ENCODE measurements at places on chromosomes 12 and 14. TPM values are rescaled to one million over a fixed set of nuclear protein-coding genes. Genes with fewer than 3 reads are reported as not detected.

DNA sequence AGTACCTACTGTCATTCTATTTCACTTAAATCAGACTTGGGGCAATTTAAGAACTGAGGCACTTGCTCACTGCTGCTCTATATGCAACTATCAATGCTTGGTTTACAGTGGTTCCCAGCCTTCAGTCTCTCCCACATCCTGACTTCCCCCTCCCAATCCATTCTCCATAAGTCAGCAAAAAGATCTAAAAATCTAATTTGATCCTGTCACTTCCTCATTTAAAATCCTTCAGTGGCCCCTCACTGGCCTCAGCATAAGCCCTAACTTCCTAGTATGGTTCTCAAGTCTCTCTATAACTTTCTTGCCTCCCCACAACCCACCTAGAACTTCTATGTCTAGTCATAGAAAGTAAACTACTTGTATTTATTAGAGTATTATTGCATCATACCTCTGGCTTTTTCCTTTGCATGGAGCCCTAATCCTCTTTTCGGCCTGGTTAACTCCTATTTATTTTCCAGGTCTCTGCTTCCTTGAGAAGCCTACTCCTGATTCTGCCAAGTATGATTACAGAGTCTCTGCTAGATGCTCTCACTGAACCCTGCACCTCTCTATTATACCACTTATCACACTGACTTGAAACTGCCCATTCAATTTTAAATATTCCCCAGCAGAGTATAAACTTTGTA is 130.6 kb downstream of the RALGAPA1 start:
- no peak for DNase-seq

- DNase-seq = no peak
These were observed 86.0 kb downstream of the SLCO1A2 start for GRCh38 chr12:21248679-21249078.

DNA sequence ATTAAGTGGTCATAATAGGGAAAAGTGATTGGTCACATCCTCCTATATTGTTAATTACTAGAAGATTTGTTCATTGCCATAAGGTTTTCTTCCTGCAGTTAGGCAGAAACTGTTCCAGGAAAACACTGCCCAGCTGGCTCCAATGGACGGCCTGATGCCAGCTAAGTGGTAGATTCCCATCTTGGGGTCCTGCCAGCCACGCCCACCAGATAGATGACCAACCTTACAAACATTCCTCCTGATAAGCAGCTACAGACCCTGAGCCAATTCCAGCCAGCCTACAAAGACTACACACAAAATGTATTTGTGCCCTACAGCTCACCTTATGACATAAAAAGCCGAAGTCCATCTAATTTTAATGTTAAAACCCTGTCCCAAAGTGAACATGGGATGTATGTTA is 685.9 kb upstream of the USP15 start:
- no peak for DNase-seq

SYCP3 gene
- polyA plus RNA-seq = 0.06 TPM

Data from AG04450 (cell line).